Hair follicular keratinocyte (primary cell): ENCODE measurements at places on chromosomes 6 and 20. TPM values are rescaled to one million over a fixed set of nuclear protein-coding genes. Genes with fewer than 3 reads are reported as not detected.

Gene ERVFRD-1
- not detected in 2 replicates for total RNA-seq

Gene GPR63
- total RNA-seq = 1.4 and 1.7 TPM in 2 replicates

Gene SLC24A3
- 0.08 and 0.55 TPM in 2 replicates for total RNA-seq

Gene DAAM2
- total RNA-seq = 0.16 and 0.27 TPM in 2 replicates

Gene REM1
- total RNA-seq = not detected in 2 replicates
